Thymus (tissue), 14 donors: ENCODE measurements at places on chromosomes 4 and X.

GRCh38 chrX:49257846-49258748, 6.4 kb downstream of the FOXP3 start:
- peak overlapping the region; percentile 8 for H3K4me3 ChIP-seq
- H3K36me3 ChIP-seq, result no peaks in the 10 kb centered on the region
- H3K27me3 ChIP-seq, result no peaks in the 10 kb centered on the region
- H3K4me1 ChIP-seq, result peaks cover 18% of the 10 kb centered on the region

- no peaks in the 10 kb centered on the region for H3K4me1 ChIP-seq
- H3K27me3 ChIP-seq, result no peaks in the 10 kb centered on the region
- DNase-seq, result no peak
- no peak overlapping the region for H3K27ac ChIP-seq
- no peaks in the 10 kb centered on the region for H3K36me3 ChIP-seq
- H3K4me3 ChIP-seq, result no peak overlapping the region
Observed at GRCh38 chrX:107566604-107567262, 61.6 kb upstream of the PRPS1 start.

DNA sequence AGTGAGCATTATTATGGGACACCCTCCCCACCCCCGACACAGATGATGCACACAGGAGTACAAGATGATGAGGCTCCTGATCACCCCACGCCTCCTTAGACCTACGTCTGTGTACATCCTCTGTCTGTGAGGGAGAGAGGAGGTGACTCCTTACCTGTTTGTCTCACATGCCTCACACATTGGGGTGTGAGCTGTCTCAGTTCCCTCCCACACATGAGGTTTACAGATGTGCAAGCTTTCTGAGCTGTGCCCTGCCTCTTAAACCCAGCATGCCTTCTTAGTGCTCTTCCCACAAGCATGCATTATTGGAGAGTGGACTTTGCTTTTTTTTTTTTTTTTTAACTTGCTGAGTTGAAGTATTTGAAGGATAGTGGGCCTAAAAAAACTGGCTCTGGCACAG, 76.7 kb downstream of the CLCN5 start:
- H3K4me1 ChIP-seq, result no peaks in the 10 kb centered on the region
- H3K27ac ChIP-seq, result no peak overlapping the region
- H3K27me3 ChIP-seq, result no peaks in the 10 kb centered on the region
- DNase-seq, result no peak
- no peaks in the 10 kb centered on the region for H3K36me3 ChIP-seq
- H3K4me3 ChIP-seq, result no peak overlapping the region

GRCh38 chr4:37188100-37188499, 56.4 kb upstream of the NWD2 start:
- no peaks in the 10 kb centered on the region for H3K4me1 ChIP-seq
- H3K27me3 ChIP-seq, result no peaks in the 10 kb centered on the region
- H3K27ac ChIP-seq, result no peak overlapping the region
- no peak overlapping the region for H3K4me3 ChIP-seq

DNA sequence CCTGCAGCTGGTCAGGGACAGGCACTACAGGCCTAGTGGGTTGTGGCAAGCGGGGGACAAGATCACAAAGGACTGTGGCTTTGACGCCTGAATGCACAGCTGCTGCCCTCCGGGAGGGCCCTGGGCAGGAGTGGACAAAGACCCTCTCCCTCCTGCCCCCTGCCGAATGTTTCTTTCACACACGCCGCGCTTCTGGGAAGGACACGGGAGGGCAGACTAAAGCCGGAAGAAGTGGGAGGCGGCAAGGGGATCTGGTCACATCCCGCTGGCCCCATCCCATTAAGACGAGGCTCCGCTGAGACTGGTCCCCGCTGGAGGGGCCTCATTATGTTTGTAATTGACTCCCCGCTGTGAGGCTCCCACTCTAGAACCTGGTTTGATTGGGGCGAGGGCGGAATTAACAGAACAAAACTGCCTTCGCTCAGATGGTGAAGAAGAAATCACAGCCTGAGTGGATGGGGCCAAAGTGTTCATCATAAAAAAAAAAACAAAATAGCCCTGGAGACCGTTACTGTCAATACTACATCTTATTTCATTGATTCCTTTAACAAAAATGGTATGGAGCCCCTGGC, 37.8 kb upstream of the PSAPL1 start:
- no peak for DNase-seq
- no peaks in the 10 kb centered on the region for H3K36me3 ChIP-seq
- H3K27ac ChIP-seq, result no peak overlapping the region
- no peak overlapping the region for H3K4me3 ChIP-seq

DNA sequence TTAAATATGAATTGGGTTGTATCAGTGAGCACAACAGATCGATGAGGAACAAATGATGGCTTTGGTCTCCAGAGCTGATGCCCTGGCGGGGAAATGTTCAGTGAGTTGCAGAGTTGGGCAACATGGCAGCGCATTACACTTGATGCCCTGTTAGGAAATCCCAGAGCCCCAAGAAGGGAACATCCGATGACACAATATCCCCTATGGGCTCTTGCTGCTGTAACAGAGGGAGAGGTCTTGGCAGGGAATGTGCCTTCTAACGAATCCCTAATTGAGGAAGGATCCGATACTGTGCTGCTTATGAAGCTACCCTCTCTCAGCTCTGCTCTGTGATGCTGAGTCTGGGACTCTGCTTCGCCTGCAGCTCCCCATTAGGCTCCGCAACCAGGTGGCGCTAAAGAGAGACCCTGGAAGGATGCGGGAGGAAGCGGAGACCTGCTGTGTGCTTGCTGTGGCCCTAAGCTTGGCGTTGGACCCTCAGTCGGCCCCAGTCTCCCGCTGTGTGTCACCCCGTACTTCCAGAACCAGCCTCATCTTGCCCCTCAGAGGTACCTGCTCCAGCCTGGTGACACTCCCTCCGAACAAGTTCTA, 38.9 kb downstream of the PDHA1 start:
- H3K36me3 ChIP-seq, result no peaks in the 10 kb centered on the region
- H3K27ac ChIP-seq, result no peak overlapping the region
- H3K4me3 ChIP-seq, result no peak overlapping the region
- no peaks in the 10 kb centered on the region for H3K27me3 ChIP-seq
- H3K4me1 ChIP-seq, result no peaks in the 10 kb centered on the region
- DNase-seq, result peak; percentile 68

DNA sequence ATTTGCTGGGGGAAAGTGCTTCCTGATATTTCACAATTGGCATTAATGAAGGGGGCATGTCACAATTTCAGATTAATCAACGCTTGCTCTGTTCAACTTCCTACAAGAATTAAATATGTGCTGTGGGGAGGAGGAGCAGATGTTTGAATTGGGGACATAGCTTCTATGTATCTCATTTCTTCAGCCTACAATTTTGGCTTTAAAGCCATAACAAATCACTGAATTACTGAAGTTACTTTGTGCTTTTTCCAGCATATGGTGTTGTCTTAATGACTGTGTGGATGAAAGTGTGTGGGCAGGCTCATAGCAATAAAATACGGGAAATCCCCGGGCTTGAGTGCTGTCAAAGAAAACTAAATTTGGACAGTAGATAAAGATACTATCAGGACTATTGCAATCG, 813 bp downstream of the TLR7 start:
- no peak overlapping the region for H3K27ac ChIP-seq
- no peak for DNase-seq
- no peaks in the 10 kb centered on the region for H3K36me3 ChIP-seq
- H3K27me3 ChIP-seq, result no peaks in the 10 kb centered on the region

- H3K36me3 ChIP-seq, result peaks cover 5% of the 10 kb centered on the region
- peaks cover 15% of the 10 kb centered on the region for H3K27me3 ChIP-seq
Observed at GRCh38 chr4:992297-993110, 700 bp downstream of the SLC26A1 start.

- no peaks in the 10 kb centered on the region for H3K4me1 ChIP-seq
- H3K36me3 ChIP-seq, result no peaks in the 10 kb centered on the region
- no peaks in the 10 kb centered on the region for H3K27me3 ChIP-seq
- DNase-seq, result no peak
- no peak overlapping the region for H3K27ac ChIP-seq
Observed at GRCh38 chr4:80461412-80461811, 125.9 kb downstream of the CFAP299 start.

DNA sequence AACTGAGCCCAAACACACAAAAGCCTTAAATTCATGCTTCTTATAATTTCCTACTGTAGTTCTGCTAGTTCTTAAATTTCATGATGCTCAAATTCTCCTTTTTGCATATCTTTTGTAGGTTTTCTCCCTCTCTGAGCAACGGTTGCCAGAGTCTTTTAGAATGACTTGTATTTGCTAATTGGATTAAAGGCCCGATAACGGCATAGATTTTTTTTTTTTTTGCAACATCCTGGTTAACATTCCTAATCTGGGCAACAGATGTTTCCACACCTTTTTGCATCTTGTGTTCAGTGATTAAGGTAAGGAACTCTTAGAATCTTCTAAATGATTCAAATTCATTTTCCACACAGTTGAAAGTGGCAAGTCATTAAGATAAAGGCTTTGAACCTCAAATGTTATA, 66.3 kb upstream of the ADGRG2 start:
- no peak for DNase-seq
- no peaks in the 10 kb centered on the region for H3K4me1 ChIP-seq
- no peaks in the 10 kb centered on the region for H3K36me3 ChIP-seq
- no peaks in the 10 kb centered on the region for H3K27me3 ChIP-seq
- no peak overlapping the region for H3K4me3 ChIP-seq
- H3K27ac ChIP-seq, result no peak overlapping the region
